Calu3 (cell line): ENCODE measurements at places on chromosomes 7 and 10.

DNA sequence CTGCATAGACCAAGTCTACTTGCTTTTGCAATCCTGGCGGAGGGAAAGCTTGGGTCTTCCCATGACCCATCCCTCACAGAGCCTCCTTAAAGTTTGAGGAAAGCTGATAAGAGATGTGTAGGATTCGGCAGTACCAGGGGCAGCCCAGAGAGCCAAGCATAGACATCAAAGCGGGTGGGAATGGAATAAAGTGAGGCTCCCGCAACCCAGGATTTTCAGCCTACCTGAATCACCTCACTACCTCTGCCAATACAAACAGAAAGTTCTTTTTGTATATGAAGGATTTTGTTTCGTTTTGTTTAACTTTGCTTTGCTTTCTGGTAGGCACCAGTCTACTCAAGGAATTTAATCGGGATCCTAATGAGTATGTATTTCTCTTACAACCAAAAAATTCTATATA lies 451.7 kb downstream of the PLXNA4 start:
- no peak for DNase-seq

- DNase-seq: no peak
These were observed 37.3 kb upstream of the TPST1 start for GRCh38 chr7:66167773-66168387.

DNA sequence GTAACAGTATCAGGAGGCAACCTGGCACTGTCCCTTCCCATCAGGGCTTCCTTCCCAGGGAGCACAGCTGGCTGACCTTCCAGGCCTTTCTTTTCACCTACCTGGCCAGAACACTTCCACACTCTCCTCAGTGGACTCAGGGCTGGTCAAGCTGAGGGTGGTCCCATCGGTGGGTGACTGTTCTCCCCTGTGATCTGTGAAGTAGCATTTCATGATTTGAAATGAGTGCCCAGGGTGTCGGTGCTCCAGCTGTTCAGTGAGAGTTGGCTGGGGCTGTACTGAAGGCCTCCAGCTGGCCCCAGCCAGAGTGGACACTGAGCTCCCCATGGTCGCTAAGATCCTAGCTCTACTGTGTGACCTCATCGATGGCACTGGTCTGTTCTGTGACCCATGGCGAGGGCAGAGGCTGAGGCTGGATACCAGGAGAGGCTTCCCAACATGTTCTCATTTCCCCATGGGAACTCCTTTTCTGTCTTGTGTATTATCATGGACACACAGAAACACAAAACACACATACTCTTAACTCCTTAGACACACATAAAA lies at the start of gene FAM170B:
Gene FAM170B, minus strand, starts transcription at position 316 of the 543 bp plus-strand sequence. Its CDS starts 103 bp downstream, at position 213.
- no peak for DNase-seq

GRCh38 chr7:105352901-105353668 lies 35.6 kb downstream of the SRPK2 start:
- no peak for DNase-seq

GRCh38 chr7:79182283-79182682 lies 271.2 kb downstream of the MAGI2 start:
- DNase-seq: no peak

DNA sequence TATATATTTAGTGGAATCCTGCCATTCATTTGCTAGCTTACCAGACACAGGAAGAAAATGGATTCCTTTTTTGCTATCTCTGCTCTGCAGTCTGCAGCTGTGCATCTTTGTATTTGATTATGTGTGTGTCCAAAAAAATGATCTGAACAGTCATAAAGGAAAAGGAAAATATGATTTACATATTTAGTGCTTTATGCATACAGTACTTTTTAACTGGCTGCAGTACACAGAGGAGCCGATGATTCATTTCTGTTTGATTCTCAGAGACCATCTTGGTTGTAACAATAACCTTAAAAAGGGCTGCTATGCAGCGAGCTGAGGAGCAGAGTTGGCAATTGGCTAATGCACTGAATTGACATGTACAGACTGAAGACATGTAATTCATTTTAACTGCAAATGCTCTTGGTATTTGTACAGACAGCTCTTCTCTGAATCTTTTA lies 151.3 kb upstream of the FZD1 start:
- no peak for DNase-seq

DNA sequence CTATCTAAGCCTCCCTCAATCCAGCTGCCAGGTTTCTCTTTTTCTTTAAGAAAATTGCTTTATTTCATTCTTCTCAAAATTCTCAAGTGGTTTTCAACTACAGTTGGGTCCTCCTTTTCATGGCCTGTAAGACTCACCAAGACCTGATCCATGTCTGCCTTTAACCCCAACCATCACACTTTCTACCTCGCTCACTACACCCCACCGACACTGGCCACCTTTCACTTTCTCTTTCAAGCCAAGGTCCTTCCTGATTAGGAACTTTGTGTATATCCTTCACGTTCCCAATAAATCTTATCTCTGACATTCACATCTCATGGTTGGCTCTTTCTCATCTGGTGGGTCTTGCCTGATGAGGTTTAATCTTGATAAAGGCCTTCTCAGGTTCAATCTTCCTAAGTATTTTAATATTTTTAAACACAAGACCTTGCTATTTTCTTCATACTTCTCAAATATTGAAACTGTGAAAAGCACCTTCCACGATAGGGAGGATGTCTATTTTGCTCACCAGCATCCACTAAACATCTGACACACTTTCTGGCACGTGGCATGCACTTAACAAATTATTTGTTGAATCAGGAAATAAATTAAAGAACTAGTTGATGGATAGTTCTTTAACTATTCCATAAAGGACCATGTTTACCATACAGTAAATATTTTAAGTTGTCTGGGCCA lies 624.8 kb downstream of the GRID1 start:
- DNase-seq: peak; percentile 12

DNA sequence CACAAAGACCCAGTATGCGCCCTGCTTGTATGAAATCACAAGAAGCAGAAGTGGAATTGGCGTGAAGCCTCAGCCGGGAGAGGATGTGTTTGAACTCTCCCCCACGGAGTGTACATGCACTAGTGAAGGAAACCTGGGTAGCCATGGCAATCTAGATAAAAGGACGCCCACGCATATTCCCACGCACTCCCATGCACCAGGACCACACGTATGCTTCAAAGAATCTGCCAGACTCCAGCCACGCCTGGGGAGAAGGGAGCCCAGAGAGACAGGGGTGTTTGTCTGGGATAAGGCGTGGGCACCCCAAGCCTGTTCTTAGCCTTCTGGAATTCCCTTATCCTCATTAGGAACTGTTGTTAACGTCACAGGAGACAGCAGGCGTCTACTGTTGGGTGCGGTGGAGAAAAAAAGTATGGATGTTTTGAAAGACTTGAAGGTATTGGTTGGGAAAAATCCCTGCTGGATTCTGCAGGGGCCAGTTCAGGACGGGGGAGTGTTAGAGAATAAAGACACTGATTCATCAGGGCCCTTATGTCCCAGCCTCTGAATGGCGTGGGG lies 28.9 kb upstream of the ECHDC3 start:
- DNase-seq: no peak

- no peak for DNase-seq
These were observed 120.5 kb downstream of the CNNM2 start for GRCh38 chr10:103038570-103038969.

DNA sequence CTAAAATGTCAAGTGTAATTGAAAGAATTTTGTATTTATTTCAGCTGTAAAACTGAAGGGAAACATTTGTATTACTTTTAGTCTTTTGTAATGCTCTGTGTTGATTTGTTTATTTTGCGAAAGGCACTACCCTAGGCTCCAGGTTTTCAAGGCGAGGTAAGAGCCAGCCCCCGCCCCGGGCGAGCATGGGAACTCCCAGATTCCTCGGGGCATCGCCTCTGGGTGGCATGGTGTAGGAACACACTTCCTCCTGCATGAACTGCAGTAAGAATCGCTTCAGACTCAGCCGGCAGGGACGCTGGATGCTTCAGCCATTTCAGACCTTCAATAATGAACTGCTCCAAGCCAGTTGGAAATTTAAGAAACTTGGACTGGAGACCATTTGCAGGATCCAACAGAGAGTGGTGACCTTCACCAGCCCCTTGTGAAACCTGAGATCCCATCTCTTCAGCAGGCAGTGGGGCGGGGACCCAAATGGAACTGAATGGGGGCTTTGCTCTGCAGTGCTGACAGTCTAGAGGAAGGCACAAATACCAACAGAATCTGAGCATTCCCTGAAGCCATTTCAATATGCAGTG lies 544.3 kb upstream of the MGMT start:
- DNase-seq: no peak

DNA sequence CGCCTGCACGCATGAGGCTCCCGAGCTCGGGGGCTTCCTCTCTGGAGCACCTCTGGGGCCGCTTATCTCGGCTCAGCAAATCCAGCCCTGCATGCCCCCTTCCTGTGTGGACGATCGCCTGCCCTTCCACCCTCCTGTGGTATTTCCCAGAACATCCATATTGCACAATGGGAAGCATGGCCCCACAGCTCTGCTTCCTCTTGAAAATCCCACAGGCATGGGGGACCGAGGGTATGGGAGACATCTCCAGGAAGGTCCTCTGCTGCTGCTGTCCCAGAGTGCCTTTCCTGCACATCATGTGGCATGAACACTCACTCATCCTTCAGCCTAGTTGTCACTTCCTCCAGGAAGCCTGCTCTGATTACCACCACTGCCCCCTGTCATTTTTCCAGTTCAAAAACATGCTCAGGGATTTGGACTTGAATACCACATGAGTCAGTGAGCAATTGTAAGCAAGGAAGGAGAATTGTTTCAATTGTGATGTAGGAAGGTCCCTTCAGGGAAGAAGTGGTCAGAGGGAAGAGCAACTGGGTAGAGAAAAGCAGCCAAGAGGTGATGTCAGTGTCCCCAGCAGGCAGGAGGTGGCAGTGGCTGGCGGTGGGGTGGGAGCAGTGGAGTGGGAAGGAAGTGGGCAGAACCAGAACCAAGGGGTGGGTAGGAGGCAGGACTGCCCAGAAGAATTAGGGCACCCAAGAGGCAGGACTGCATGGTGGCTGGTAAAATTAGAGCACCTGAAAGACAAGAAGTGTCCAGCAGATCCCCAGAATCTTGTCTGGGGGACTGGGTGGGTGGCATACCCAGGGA lies 67.5 kb upstream of the ZMIZ1 start:
- DNase-seq: no peak

DNA sequence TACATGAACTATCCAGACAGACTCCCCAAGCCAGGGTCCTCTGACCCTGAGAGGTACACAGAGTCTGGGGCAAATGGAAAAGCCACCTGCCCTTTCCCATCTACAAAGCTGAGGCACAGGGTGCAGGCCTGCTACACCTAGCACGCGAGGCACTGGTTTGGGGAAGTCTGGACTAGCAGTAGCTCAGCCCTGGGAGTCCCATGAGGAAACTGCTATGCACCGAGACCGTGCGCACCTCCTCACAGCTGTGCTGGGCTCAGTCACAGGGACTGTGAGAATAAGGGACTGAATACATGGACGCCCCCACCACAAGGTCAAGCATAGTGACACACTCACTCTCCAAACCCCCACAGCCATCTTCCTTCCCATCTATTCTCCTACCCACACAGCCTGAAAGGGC lies 8.2 kb downstream of the MAT1A start:
- no peak for DNase-seq

- DNase-seq: no peak
These were observed 8.8 kb downstream of the DDC start for GRCh38 chr7:50556247-50556991.

DNA sequence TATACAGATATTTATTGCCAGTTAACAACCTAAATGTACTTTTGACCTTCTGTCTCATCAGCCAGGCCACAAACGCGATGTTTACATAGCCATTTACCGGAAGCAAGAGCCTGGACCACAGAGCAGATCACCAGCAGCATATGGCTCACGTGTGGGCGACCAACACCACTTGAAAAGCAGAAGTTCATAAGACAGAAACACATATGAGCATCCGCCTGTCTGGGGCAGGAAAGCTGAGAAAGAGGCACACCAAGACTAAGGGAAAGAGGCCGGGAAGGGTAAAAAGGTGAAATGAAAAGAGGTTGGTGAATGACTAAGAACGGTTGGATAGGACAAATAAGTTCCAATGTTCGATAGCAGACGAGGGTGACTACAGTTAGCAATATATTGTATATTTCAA lies 1.3 kb downstream of the ABCB1 start:
- no peak for DNase-seq

GRCh38 chr7:76318488-76319353 lies 16.2 kb downstream of the HSPB1 start:
- peak; percentile 62 for DNase-seq

DNA sequence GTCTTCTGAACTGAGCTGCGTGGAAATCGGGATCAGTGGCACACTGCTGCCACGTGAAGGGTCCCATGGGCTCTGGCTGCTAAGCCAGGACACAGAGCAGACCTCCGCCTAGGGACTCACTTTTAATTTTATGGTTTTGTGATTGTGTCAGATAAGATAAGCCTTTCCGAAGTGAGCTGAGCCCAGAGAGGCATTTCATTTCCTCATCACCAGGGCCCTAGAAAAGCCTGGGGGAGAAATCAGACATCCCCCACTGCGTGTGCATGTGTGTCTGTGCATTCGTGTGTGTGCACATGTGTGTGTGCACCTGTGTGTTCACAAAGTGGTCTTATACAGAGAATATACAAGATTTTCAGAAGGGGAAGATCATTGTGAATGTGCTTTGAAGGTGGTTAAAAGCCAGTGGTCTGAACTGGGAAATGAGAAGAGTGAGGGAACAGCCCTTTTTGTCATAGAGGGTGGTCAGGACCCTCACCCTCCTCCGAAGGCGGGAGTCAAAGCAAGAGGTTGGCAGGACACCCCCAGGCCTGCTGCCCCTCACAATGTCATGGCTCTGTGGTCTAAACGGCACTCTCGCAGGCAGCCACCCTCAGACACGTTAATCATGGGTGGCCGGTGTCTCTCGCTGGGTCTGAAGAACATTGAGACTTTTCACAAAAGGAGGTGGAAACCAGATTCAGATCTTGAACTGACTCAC lies 176.1 kb upstream of the PFKP start:
- DNase-seq: no peak

GRCh38 chr7:157845203-157845835 lies 508.5 kb downstream of the DNAJB6 start:
- DNase-seq: no peak

GRCh38 chr10:21082206-21082605 lies 185.1 kb upstream of the NEBL start:
- no peak for DNase-seq

DNA sequence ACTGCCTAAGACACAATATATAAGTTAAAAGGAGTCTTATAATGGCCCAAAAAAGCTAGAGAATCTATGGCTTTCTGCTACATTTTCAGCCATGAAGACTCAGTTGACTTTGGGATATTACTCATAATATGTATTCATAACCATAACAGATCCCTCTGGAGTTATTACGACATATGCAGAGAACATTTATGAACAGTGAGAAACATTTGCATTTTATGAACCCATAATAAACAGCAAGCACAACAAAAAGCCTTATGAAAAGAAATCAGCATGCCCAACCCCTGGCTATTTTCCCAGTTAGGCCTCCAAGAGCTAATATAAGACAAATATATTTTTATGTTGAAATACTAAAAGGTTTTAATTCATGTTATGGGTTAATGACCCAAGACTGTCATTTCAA lies 52.4 kb downstream of the ARMH3 start:
- DNase-seq: no peak

DNA sequence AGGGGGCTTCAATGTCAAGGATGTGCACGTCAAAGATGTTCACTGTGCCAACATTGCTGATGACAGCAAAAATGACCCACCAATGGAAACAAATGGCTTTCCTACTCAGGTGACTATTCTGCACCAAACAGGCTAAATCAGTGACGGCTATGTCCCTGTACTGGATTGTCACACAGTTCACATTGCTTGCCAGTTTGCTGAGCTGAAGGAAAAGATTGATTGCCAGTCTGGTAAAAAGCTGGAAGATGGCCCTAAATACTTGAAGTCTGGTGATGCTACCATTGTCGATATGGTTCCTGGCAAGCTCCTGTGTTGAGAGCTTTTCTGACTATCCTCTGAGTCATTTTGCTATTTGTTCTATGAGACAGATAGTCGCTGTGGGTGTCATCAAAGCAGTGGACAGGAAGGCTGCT lies 202.2 kb upstream of the ETV1 start:
- DNase-seq: no peak
